ENCODE measurements at places on chromosomes 11 and 22.

DNA sequence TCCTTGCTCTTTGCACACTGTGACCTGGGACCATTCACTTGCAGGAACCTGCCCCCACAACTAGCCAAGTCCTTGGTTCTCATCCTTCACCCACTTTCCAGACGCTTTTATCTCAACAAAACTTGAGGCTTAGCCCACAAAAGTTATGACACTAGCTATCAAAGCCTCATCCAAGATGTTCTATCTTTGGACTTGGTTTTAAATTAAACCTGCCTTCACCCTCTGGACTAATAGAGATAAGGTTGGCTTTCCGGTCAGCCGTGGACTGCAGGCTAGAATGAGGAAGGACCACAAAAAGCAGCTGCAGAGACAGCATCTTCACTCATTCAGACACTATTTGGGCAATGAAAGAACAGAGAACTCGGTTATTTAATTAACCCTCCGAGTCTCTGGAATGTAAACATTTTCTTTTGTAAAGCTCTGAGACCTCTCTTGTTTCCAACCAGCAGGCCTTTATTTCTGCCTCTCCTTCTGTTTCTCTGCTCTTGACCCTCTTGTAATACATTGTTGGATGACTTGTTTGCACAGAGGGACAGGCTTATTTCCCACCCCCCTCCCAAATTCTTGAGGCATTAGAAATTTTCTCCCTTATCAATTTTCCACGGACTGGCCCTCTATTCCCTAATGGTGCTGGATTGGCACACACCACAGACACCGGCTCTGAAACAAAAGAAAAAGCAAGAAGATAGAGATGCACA is 41.4 kb downstream of the ARL14EP start:
- DNase-seq = no peak

- DNase-seq = no peak
These were observed 40.2 kb downstream of the LRP5 start for GRCh38 chr11:68352591-68352990.

DNA sequence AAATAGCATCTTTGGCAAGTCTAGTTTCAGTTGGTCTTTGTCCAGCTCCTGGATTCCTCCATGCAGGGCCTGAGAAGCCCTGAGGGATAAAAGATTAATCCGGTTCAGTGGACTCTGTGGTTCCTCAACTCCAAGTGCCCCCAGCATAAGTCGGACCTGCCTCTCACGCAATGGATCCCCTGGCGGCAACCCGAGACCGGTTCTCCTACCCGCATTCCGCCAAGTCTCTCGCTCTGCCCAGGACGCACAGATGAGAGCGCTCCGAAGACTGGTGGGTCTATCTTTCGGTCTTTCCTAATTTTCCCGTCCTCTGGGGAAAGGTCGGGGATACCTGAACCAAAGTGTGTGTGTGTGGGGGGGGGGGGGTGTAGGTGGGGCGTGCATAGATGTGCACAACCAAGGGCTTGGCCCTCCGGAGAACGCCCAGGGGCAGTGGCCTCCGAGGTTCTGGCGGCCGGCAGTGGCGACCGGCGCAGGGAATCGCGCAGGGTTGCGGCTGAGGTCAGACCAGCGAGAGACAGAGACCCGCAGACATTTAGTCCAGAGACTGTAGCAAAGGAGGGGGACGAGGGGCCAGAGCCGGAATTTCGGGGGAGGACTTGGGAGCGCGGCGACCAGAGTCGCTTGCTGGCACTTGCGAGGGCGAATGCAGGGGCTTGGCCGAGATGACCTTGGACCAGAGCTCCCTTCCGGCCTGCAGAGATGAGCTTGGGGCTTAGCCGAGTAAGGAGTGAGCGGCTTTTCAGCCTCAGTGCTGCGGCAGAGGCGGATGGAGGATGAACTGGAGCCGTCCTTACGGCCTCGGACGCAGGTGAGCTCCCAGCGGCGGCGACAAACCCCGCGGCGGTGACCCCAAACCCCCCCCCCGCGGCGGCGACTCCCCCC is 712 bp upstream of the SLC2A11 start:
- no peak for DNase-seq

GRCh38 chr22:39178206-39179111 is 26.0 kb upstream of the CBX7 start:
- no peak for DNase-seq

GRCh38 chr11:92391364-92391763 is 166.7 kb downstream of the FAT3 start:
- DNase-seq = no peak

DNA sequence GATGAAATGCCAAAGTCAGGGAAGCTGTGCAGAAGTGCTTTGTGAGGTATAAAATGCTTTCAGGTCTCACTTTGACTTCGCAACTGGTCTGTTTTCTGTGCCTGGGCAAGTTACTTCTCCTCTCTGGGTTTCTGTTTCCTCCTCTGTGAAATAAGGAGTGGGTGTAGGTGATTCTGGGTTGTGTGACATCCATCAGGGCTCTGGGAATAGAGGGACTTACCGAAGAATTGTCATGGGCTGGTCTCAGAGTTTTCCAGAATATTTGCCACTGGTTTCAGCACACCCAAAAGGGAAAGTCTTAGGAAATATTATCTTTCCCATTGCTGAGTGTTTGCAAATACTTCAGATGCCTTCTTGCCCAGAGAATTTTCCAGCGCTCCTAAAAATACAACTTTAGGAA is 118.4 kb downstream of the KIAA1671 start:
- DNase-seq = no peak

GRCh38 chr11:74504100-74504691 is 10.7 kb upstream of the LIPT2 start:
- DNase-seq = no peak

DNA sequence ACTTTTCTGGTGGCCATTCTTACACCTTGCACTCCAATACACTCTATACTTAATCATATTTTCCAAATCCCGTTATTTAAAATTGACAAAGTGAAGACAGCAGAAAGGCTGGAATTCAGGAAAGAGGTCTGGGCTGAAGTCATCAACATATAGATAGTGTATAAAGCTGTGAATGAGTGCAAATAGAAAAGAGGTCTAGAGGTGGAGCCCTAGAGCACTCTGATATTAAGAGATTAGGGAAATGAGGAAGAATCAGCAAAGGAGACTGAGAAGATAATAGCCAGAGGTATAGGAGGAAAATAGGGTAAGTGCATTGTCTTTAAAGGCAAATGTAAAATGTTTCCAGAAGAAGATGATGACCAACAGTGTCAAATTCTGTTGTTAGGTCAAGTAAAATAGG is 7.9 kb downstream of the CTR9 start:
- DNase-seq = no peak

- DNase-seq = peak; percentile 46
These were observed 1.3 kb upstream of the KMT5B start for GRCh38 chr11:68214173-68215086.

DNA sequence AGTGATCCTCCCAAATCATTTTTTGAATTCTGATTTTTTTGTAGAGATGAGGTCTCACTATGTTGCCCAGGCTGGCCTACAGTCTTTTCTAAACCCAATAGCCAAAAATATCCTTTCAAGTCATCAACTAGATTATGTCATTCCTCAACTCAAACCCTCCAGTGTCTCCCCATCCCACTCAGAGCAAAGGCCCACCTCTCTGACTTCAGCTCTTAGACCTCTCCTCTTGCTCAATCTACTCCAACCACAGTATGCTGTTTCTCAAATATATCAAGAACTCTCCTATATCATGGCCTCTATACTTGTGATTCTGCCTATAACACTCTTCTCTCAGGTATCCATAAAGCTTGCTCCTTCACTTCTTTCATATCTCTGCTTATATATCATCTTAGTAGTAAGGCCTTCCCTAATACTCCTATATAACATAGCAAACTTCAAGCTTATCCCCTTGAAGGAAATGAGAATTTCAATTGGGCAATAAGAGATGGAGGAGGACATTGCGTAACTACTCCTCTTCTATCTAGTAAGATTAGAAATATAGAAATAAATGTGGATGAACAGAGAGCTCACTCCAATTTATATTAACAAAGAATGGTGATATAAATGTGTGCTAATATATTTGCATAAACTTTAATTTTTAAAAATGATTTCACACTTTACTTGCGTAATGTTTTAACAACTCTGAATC is 24.5 kb downstream of the DLG2 start:
- no peak for DNase-seq

DNA sequence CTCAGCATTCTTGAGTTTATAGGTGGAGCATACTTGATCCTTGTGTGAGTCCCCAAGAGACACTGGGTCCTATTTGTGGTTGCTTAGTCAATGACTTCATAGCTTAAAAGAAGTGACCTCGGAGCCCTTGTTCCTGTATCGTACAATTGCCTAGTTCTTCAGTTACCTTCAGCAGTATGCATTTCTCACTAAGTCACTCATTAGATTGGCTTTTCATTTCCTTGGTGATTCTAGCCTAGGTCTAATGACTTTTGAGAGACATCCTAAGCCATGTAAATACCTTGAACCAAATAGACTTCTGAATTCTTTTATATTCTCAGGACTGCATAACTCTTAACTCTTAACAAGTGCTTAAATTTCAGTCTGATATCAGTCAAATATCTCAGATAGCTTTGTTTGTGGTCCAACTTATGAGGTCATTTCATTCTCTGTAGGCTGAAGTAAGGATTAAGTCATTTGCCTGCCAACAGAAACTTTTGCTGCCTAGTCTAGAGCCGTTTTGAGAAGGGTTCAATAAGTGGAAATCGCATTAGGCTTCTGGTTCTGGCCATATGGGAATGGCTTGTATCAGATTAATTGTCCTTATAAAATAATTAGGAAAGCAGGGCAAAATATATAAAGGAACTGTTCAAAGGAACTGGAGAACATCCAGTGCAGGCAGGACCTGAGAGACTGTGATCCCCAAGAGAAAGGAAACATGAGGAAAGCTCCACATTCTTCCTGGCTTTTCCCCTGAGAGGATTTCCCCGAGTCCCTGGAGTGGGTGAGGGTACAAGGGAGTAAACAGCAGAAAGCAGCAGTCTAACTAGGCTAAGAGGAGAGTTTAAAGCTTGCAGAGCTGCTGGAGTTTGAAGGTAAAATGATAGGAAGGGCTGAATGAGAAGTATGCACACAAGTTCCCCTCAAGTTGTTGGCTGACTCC is 39.9 kb downstream of the TRAF6 start:
- DNase-seq = no peak

DNA sequence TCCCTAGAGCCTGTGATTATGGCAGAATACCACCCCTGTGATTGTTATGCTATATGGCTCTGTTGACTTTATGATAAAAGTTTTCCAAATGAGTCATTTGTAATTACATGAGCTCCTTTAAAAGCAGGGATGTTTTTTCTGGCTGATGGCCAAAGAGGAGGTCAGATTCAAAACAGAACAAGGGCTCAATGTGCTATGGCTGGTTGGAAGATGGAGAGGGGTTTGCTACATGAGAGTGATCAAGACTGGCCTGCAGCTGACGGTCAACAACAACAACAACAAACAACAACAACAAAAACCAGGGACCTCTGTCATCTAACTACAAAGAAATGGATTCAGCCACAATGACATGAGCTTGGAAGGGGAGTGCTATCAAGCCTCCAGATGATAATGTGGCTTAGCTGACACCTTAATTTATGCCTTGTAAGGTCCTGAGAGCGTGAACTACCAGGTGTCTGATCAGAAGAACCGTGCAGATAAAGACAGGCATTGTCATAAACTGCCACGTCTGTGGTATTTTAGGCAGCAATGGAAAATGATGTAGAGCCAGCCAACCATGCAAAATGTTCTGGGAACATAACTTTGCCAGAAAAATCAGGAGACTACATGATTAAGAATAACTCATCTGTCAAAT is 47.2 kb downstream of the PIWIL3 start:
- DNase-seq = no peak

DNA sequence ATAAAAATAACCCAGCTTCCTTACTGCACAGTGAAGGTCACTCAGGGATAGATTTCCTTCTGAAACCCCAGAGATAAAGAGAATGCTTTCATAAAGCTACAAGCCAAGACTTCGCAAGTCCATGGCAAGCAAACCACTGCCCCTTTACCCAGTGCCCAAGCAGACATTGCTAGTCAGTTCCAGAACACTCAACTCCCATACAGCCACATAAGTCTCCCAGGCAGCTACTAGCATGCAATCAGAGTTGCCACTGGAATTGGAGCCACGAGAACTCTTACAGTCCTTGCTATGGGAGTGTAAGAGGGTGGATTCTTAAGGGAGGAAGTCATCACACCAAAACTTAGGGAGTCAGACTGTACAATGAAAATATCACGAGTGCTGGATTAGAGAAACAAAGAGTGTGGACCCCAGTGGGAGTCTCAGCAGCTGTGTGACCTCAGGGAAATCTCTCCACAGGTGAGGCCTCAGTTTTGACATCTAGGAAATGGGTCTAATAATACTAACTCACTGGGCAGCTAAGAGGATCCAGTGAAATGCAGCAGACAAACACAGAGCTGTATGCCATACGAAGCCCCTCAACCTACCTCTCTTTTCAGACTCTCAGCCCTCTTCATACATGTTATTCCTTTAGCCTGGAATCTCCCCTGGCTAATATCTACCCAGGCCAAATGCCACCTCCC is 526.6 kb downstream of the MN1 start:
- no peak for DNase-seq

- DNase-seq = no peak
These were observed 66.7 kb upstream of the LINC01488 start for GRCh38 chr11:69414773-69415187.

DNA sequence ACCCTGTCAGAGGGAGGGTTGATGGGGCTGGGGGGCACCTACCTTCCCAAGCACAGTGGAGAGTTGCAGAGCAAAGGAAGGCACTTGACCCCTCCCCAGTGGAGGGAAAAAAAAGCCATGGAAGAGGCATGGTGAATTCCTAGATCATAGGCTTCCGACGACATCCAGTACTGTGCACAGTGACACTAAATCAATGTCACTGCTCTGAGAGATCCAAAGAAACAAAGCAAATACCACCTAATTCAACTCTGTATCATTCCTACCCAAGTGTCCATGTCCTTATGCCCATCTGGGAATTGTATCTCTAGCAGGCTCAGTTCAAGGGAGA is 344.2 kb upstream of the NCAM1 start:
- DNase-seq = no peak

DNA sequence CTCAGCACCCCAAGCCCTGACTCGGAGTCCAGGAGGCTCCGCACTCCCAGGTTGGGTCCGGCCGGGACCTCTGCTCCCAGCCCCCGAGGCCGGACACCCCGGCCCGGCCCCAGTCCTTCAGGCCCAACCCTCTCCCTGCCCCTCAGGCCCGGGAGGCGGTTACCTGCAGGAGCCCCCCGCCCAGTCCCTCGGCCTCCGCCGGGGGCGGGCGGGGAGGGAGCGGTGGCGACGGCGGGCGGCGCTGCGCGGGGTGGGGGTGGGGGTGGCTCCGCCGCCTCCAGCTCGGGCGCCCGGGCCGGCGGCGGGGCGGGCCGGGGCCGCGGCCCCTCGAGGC is 310 bp downstream of the TCF20 start:
- no peak for DNase-seq

- no peak for DNase-seq
These were observed 39.2 kb upstream of the SLC36A4 start for GRCh38 chr11:93236741-93237675.

DNA sequence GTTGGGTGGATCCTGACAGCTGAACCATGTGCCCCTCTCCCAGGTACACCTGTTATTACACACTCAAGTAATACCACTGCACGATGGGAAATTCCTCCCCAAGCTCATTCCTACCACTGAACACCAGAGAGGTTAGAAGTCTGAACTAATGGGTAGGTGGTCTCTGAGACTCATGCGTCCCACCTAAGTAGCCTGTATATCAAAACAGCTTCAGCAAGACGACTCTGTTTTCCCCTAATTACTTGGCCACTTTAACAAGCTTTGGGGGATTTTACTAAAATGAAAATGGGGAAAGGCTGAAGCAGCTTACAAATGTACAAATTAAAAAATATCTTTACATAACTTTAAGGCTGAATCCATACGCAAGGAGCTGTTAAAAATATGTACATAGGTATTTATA is 29.4 kb downstream of the LGR4 start:
- no peak for DNase-seq
